Stimulated activated CD8-positive, alpha-beta memory T cell treated with anti-CD3 and anti-CD28 coated beads, Interleukin-4, amount 100 ng/mL, for 4 hours (primary cell): ENCODE measurements at places on chromosomes 1 and 21.
A peak's percentile ranks its signal among the peaks of the same experiment; 100 is the strongest.

GRCh38 chr1:226865590-226865989, 4.8 kb upstream of the PSEN2 start:
- DNase-seq: no peak

GRCh38 chr1:203584035-203584434, 42.6 kb upstream of the ATP2B4 start:
- DNase-seq: no peak

DNA sequence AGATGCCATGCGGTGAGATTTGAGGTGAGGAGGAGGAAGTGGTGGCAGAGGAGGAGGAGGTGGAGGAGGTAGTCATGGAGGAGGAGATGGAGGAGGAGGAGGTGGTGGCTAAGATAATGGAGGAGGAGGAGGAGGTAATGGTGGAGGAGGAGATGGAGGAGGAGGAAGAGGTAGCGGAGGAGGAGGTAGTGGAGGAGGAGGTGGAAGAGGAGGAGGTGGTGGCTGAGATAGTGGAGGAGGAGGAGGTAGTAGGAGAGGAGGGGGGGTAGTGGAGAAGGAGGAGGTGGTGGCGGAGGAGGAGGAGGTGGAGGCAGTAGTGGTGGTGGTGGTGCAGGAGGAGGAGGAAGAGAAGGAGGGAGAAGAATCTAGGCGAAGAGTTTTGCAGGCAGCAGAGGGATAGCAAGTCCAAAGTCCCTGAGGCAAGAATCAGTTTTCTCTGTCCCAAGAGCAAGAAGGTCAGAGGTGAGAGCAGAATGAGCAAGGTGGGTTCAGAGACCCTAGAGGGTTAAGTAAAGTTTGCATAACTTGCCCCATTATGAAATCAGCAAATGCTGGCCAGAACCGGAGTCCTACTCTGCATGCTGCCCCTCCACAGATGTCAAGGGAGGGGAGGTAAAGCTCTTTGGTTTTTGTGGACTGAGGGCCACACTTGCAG, 38.9 kb upstream of the GNPAT start:
- DNase-seq: no peak

DNA sequence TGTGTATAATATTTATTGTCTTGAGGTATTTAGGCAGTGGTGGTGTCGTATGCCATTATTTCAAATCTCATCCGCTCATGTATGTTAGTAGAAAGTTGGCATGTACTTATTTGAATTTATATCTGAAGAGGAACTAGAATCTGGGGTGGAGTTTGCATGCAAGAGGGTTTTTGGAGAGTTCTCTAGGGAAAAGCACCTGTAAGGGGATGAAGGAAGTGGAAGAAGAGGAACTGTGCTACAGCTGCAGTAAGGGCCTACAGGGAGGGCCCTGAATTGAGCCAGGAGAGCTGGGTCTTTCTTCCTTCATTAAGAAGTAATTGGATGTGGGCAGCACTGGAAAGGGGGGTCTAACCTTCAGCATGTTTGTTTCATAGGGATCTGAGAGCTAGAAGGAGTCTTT, 197.2 kb downstream of the HMCN1 start:
- DNase-seq: no peak

- DNase-seq: no peak
Observed at GRCh38 chr1:35753626-35754260, 16.0 kb downstream of the CLSPN start.

GRCh38 chr1:20593756-20594155, 4.9 kb downstream of the CDA start:
- DNase-seq: no peak

- no peak for DNase-seq
Observed at GRCh38 chr1:90114521-90115141, 119.7 kb downstream of the ZNF326 start.

GRCh38 chr1:87104945-87105344, 190.5 kb downstream of the HS2ST1 start:
- DNase-seq: no peak

DNA sequence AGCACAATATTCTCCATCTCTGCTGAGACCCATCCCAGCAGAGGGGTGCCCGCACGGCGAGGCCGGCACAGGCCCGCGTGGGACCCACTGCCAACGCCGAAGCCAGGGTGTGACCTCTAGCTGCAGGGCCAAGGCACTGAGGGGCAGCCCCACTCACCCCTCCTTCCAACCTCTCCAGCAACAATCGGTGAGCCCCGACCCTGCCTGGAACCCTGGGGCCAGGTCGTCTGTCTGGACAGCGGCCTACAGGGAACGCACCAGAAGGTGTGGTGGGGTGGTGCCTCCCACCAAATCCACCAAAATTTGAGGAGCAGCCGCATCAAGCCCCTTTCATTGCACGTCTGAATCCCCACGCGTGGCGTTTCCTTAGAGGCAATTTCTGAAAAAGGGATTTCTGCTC, 63.0 kb upstream of the ADARB1 start:
- DNase-seq: no peak

DNA sequence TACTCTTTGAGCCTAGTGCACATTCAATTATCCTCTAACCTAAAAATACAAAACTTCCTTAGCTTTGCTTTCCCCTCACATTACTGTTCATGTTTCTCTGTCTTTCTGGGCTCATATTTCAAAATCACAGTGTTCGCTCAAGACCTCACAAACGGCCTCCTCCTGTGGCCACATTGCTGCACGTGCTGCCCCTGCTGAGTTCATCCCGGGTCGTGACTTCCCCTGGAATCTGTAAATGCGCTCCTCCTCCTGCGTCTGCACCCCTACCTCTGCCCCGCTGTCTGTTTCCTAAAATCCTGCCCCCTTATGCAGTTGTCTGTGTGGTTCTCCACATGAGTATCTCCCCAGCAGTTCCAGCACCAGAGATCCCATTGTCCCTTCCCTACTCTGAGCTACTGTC, 45.5 kb upstream of the RAVER2 start:
- DNase-seq: no peak

GRCh38 chr1:209618756-209619420, 33.3 kb downstream of the LAMB3 start:
- DNase-seq: no peak

DNA sequence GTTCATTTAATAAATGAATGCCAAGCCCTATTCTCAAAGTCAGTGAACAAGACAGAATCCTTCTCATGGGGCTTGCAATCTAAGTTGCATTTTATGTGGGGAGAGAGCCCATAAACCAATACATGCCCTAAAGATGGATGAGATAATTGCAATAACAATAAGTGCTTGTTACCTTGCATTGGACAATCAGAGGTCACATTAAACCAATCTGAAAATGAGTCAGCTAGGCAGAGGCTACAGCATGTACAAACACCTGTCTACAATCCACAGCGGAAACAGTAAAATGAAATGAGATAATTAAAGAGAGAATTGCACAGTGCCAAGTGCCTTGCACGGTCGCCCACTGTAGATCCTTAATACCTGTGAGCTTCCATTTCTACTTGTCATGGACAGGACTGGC, 7.4 kb upstream of the IGFN1 start:
- no peak for DNase-seq

DNA sequence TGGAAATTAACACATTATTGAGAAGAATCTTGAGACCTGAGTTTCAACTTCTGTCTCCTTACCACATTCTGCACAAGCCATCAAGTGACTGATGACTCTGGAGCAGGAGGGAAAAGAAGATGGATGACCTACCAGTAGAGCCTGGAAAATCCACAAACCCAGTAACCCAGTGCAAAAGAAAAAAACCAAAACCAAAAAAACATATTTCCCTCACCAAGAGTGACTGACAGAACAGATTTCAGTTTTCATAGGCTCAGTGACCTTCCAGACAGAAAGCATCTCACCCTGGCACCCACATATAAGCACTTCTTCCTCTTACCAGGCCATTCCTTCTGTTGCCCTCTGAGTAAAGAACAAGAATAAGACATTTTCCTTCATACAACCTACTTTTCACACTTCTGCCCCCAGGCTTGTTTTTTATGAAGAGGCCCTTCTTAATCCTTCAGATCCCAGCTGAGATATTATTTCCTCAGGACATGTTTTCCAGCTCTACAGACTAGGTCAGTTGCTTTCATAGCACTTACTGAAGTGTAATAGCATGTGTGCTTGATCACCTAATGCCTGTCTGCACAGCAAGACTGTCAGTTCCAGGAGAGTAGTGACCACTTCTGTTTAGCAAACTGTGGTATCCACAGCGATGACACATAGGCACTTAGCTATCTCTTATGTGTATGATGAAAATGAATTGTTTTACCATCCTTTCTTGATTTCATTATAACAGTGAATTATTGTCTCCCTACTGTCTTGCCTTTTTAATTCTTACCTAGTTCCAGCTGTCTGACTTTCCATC, 4.0 kb downstream of the TSACC start:
- no peak for DNase-seq

DNA sequence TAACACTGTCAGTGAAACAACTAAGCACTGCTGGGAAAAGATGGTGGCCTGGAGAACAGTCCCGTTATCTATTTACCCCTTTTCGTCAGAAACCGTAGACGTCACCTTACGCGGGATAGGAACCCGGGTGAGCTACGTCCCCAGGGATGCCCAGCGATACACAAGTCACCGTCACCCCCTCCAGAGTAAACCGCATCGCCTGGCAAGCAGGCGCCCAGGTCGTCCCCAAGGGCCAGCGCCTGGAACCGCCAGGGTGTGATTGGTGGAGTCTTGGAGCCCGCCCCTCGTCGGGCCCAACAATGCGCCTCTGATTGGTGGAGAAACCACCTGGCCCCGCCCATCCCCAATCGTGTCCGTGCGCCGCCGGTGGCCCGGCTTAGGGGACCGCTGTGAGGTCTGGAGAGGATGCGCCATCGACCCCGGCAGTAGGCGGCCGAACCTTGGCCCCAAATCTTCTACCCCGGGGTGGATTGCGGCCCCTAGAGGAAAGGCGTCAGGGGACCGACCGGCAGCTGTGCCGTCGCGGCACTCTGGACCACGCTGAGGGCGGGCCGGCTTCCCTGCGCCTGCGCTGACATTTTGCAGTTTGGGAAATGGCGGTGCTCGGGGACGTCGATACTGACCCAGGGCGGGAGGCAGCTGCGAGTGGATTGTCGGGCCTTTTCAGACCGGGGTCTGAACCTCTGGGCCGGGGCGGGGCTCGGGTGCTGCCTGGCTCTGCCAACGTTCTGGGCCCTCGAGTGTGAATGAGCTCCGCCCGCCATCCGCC, 34.4 kb downstream of the SLC2A1 start:
- DNase-seq: peak; percentile 82

DNA sequence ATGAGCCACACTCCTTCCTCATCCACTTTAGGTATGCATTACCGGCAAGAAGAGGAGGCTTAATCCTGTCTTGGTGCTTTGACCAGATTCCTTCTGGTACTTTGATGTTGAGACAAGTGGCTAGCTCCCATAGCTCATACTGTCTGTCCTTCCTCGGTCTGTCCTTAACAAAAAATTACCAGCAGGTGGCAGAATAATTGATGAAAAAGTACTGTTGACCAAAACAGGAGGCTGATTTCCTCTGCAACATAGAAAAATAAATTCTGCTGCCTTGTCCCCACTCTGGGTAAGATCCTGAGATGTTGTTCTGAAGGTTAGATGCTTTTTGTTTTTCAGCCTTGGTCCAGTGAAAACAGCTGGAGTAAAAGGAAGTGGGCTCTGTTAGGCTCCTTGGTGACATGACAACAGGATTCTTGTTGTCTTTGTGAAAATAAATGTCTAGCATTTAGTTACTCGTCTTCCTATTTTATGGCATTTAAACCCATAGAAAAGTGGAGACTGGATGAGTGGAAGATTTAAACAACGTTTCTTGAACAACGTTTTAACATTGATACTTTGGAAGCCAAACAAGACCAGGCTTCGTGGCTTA, 11.2 kb upstream of the HJV start:
- DNase-seq: no peak
